ENCODE measurements at places on chromosomes 4 and X.

- DNase-seq: no peak
These were observed 461 bp upstream of the SLC9A6 start for GRCh38 chrX:135984791-135985156.

DNA sequence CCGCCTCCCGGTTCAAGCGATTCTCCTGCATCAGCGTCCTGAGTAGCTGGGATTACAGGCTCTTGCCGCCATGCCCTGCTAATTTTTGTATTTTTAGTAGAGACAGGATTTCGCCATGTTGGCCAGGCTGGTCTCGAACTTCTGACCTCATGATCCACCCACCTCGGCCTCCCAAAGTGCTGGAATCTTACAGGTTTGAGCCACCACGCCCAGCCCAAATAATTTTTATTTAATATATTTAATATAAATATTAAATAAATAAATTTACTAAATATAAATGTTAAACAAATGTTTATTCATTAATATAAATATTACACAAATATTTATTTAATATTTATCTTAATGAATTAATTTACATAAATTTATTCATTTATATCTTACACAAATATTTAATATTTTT is 120.2 kb downstream of the SHOX start:
- DNase-seq: no peak

DNA sequence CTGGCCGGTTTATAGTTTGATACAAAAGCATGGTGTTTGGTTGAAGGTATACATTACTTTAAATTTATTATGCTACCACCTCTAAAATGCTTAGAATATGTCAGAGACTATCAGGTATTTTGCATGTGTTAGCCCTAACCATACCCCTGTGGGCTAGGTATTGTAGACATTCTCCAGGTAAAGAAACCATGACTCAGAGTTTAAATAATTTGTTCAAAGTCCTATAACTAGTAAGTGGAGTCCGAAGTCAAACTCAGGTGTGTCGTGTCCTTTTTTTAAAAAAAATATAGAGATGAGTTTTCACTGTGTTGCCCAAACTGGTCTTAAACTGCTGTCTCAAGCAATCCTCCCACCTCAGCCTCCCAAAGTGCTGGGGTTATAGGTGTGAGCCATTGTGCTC is 12.4 kb downstream of the LAP3 start:
- DNase-seq: no peak

DNA sequence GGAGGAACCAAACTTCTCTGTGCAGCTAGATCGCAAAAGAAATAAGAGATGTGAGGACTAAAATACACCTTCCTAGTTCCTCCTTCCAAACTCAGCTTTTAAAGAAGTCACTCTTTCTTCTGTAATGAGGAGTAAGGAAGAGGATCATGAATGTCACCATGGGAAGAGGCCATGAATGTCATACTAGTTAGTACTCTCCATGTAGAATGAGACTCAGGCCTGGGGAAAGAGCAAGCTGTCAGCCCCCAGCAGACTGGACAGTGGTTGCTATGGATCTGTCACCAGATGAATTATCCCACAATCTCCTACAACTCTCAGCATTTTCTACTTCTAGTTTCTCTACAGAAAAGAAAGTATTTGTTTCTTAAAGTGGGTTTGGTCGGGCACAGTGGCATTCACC is 57.1 kb upstream of the PRDM8 start:
- no peak for DNase-seq

DNA sequence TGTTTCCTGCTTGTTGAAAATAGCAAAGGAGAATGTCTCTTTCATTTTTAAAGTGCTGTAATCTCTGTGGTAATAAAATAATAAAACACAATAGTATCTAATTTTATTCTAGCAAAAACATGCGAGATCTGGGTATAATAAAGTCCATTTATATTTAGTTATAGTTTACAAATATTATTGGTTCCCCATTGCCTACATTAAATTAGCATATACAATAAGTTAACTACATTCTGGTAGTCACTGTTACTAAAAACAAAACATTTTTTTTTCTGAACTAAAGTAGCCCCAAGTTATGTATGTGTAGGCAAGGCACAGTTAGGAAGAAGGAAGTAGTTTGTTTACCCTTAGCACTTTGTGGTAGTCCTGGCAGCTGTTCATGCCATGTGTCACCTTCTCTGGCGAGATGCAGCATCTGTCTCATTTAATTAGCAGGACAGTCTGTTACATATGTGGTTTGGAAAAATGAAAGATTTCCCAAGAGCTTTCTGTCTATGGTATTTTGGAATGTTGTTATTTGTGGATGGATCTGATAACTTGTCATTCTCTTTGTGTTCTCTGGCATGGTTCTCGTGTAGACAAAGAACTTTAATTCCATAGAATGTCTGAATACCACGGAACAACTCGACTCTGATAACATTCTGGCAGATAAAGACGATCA is 231.3 kb upstream of the PITX2 start:
- DNase-seq: no peak

DNA sequence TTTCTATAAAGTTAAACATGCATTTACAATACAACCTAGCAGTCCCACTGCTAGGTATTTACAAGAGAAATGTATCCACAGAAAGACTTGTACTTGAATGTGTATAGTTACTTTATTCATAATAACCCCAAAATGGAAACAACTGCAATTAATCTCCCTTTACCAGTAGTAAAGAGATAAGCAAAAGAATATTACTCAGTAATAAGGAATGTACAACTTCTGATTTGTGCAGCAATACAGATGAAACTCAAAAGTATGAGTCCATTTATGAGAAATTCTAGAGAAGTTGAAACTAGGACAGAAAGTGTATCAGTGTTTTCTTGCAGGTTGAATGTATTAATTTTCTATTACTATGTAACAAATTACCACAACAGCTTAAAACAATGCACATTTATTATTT is 15.2 kb downstream of the USP53 start:
- no peak for DNase-seq

- no peak for DNase-seq
These were observed 146.7 kb upstream of the VEGFC start for GRCh38 chr4:176939445-176939844.

DNA sequence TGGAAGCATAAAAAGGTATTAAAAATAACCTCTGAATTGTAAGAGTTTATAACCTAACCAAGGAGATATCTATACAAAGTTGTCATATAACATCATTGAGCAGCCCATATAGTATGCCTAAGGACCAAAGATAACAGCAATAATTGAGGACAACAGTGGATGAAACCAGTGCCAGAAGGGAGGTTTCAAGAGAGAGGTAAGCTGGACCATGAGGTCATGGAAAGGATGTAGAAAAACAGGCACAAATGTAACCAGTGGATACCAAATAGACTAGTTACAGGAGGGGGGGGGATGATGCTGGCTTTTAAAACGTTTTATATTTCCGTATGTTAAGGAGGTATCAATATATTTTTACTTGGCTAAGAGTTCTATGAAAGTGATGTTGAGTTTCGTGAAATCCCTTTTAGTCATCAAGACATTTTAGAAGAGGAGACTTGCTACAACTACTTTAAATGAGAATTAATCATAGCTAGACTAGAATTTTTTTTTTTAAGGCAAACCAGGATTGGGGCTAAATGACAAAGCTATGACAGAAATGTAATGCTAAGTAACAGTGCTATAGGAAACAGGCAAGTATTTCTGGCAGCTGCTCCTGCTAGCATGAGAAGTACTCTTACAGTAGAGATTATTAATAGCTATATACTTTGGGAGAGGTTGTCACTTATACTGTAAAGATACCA is 161.1 kb downstream of the FBXW7 start:
- no peak for DNase-seq

- no peak for DNase-seq
These were observed 12.2 kb downstream of the SRD5A3 start for GRCh38 chr4:55358246-55358645.

DNA sequence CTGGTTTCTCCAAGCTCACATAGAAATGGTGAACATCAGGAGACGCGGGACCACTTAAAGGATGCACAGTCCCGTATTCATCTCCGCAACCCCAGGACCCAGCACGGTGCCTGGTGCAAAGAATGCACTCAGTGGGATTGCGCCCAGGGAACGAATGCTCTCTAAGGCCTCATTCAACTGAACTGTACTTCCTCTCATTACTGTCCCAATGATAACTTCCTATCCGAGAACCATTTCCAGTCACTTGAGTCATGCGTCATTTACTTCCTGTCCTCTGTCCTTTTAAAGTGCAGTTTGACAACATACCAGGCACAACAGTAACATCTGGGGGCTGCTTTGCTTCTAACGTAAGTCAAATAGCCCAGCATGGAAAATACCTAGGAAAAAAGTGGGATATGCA is 75.7 kb downstream of the RBM47 start:
- DNase-seq: no peak

GRCh38 chrX:134624046-134624430 is 34.2 kb downstream of the PLAC1 start:
- DNase-seq: no peak

DNA sequence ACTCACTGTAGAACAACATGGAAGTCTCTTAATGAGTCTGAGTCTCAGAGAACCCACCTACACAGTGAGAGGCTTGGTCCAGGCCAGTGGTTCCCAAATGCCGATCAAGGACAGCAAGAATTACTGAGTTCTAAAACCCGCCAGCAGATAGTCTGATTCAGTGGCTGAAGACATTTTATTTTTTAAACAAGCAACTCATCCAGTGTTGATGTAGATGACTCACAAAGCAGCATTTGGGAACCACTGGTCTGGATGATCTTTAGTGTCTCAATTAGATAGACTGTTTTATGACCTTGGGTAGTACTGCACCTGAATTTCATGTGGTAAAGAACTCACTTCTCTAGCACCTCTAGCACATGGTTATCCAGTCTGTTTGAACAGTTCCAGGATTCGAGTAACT is 193.6 kb downstream of the FBXW7 start:
- DNase-seq: no peak

GRCh38 chr4:79232540-79232939 is 93.3 kb downstream of the NAA11 start:
- DNase-seq: no peak

DNA sequence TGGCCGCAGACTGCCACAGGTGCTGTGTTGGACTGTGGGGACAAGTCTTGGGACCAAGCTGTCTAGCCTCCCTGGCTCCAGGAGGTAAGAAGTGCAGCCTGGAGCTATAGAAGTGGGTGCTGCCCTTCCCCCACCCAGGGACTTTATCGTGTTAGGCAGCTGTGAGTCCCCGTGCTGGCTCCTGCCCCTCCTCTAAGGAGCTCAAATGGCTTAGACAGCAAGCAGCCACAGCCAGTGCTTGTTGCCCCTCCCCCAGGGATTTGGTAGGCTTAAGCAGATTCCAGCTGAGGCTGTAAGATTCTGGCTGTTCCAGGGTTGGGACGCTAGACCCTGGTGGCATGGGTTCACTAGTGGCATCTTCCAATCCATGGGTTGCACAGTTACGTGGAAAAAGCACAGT is 979.4 kb upstream of the PCDH10 start:
- no peak for DNase-seq

- DNase-seq: no peak
These were observed 127.8 kb downstream of the VEGFC start for GRCh38 chr4:176664964-176665363.

DNA sequence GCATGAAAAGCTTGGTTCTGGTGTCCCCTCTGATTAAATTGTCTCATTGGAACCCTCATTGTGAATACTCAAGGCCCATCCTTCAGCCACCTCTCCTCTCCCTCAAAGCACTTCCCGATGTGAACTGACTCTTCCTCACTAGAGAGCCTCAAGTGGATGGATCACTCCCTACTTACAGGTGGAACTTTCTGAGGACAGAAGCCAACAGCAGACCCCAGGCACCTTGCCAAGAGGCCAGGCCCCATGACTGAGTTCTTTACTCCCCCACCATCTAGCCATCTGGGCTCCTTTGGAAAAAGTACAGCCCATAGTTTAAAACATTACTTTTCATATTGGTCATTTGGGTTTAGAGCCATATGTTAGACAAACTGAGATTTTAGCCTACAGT is 224.1 kb downstream of the SHROOM3 start:
- no peak for DNase-seq

- no peak for DNase-seq
These were observed 110.3 kb upstream of the KIT start for GRCh38 chr4:54547299-54548097.

GRCh38 chr4:26326791-26327190 is 6.0 kb downstream of the RBPJ start:
- no peak for DNase-seq

GRCh38 chr4:102878901-102879300 is 10.1 kb downstream of the CISD2 start:
- no peak for DNase-seq

- no peak for DNase-seq
These were observed 5.4 kb downstream of the PGK1 start for GRCh38 chrX:78109458-78109857.

- DNase-seq: peak; percentile 40
These were observed 98.2 kb downstream of the FRYL start for GRCh38 chr4:48681856-48682255.

DNA sequence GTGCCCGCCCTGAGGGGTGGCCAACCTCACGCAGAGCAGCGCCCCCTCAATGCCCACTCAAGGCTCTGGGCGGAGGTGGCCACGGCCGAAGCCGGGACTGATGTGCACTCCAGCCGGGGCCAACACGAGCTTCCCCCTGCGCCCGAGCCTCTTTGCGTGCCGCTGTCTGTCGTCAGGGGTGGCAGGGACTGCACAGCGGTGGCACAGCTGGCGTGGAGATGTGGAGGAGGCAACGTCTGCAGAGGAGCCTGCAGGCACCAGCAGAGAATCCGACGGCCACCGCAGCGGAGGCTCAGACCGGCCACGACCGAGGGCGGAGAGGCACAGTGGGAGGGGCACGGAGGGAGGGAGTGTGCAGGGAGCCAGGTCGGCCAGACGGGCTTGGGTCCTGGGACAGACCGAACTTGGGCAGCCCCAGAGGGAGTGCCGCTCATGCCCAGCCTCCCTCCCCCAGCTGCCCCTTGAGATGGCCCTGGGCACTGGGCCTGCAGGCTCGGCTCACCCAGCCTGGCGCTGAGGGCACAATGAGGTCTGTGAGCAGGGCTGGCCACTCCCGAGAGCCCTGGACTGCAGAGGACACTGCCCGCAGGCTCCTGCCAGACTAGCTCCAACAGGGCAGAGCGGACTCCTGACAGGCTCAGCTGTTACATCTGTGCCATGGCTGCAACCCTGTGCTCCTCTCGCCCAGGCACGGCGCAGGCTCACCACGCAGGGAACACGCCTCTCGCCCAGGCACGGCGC is 46.5 kb upstream of the CPLX1 start:
- no peak for DNase-seq

- no peak for DNase-seq
These were observed 124.8 kb downstream of the SNCA start for GRCh38 chr4:89712141-89712540.

GRCh38 chr4:15498356-15498755 is 28.7 kb downstream of the CC2D2A start:
- no peak for DNase-seq

GRCh38 chr4:169174247-169174646 is 96.5 kb downstream of the SH3RF1 start:
- no peak for DNase-seq

GRCh38 chr4:16572161-16572560 is 326.3 kb downstream of the LDB2 start:
- no peak for DNase-seq

DNA sequence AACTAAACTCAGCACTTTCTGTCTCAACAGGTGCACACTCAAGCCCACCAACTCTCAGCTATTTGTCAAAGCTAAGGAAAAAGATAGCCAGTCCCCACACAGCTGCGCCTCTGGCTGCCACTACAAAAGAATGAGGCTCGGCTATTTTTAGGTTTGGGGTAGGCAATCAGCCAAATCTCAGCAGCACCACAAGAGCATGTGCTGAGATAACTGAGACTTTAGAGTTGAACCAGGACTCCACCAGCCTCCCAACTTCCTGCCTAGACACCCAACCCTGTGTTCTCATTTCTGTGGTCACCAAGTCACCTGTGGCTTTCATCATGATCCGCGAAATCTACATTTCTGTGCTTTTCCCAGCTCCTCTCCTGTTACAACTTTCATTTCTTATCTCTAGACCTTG is 28.0 kb downstream of the DMD start:
- DNase-seq: peak; percentile 67
